ENCODE measurements at places on chromosomes 3 and 15.

- DNase-seq: no peak
Observed at GRCh38 chr3:160801386-160802118, 45.5 kb downstream of the PPM1L start.

GRCh38 chr15:96887730-96888129 lies 557.2 kb downstream of the NR2F2 start:
- DNase-seq: peak; percentile 58

DNA sequence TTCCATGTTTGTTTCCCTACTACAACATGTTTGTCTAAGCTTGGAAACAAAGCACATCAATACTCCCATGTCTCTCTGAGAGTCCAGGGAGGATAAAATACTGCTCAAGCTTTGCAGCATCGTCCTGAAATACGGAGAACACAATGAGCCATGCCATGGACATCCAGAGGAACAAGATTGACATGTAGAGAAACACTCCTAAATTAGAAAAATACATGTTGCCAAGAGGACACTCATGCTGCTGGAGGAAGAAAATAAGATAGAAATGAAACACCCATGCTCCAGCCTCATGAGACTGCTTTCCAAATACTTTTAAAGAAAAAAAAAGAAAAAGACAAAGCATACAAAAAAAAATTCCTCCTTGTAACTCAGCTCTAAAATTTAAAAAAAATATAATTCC lies 387.0 kb downstream of the ERC2 start:
- DNase-seq: no peak

DNA sequence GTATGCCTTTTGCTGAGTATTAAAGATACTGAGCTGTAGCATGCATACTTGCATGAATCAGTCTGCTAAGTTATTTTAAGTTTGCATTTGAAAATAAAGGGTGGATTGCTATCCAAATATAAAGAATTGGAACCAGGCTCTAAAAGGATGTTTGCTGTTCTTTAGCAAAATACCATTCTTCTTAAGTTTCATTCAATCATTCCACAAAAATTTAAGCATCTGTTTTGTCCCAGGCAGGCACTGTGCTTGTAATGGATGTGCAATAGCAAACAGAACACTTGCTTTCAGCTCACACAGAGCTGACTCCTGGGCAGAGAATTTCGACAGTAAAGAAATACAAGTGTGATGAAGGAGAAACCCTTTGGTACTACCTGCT lies 151.1 kb downstream of the PGPEP1L start:
- DNase-seq: no peak

DNA sequence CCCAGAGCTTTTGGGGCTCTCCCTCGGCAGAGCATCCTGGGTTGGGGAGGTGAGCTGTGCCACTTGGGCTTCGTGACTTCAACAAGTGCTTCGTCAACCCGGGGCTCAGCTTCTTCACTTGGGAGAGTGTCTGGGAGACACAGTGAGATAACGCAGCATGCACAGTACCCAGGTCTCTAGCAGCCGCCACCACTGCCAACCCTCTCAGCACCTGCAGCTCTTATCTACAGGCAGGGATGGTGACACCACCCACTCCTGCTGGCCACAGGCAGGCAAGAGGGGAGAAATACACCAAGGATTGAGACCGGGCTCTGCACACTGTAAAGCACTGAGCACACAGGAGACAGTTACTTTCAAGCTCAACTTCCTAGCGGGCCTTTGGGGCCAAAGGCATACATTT lies 11.6 kb downstream of the TKT start:
- no peak for DNase-seq

- DNase-seq: peak; percentile 18
Observed at GRCh38 chr3:147189016-147189415, 217.3 kb downstream of the ZIC4 start.

DNA sequence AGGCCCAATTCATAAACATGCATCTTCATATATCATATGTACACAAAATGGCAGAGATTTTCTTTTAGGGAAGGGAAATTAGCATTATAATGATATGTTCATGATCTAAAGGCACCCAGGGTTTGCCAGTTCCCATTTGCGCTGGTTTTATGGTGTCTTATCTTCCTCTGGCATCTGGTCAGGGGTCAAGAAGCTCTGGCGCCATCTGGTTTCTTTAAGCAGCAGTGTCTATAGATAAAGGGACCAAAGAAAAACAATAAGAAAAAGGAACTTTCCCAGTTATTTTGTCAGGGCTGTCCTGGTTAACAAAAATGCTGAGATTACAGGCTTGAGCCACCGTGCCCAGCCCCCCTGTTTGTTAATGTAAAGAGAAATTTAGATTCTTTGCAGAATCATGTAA lies 3.3 kb upstream of the DCP1A start:
- DNase-seq: peak; percentile 50

DNA sequence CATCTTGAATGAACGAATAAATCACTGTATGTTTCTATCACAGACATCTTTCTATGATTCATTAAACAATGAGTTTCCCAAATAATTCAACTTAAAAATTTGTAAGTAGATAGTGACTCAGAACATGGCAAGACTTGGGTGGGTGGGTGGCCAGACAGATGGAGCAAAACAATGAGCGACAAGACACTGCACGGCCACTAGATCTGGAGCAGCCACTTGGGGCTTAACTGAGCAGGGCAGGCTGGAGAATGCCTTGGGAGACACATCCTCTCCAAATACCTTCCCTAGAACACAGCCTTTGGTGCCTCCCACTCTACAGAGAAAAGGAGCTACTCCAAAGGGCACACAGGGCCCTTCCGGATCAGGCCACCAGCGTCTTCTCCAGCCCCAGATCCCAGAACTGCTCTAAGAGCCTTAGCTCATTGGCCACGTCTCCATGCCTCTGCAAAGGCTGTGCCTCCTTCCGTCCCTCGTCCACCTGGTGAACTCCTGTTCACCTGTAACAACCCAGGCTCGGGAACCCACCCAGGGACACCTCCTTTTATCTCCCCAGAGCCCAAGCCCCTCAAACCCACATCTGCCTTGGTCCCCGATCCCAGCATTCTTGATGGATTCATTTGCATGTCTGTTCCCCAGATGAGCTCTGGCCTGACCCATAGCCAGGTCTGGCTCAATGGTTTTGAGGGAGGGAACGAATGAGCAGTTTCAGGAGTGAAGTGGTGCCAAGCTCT lies 134.9 kb upstream of the IQSEC1 start:
- DNase-seq: no peak

- no peak for DNase-seq
Observed at GRCh38 chr15:96306321-96306720, 24.2 kb upstream of the NR2F2 start.

DNA sequence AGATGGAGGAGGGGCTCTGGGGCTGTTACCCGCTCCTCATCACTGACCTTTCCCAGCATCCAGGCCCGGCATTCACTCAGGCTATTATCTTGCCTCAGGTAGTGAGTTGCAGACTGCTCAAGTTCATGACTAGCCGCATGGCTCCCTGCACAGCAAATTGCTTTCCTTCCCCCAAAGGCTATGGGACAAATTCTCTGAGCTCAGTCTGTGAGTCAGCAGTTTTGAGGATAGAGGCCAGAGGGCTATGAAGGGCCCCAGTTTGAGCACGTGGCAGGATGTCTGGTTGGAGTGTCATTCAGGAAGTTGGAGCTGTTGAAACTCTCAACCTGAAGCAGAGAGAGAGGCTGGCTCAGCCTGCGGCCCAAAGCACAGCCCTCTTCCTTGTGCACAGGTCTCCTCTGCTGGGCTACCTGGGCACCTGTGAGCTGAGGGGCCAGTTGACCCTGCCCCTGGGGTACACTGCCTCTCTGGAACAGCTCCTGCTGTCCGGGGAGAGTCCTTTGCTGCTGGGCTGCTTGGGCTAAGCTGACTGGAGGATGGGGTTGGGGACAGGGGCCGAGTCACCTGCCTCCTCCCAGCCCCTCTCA lies 7.9 kb downstream of the FAH start:
- DNase-seq: peak; percentile 19

GRCh38 chr3:158961911-158962310 lies 160.1 kb downstream of the MFSD1 start:
- no peak for DNase-seq

GRCh38 chr15:97995881-97996603 lies 35.5 kb downstream of the ARRDC4 start:
- no peak for DNase-seq

DNA sequence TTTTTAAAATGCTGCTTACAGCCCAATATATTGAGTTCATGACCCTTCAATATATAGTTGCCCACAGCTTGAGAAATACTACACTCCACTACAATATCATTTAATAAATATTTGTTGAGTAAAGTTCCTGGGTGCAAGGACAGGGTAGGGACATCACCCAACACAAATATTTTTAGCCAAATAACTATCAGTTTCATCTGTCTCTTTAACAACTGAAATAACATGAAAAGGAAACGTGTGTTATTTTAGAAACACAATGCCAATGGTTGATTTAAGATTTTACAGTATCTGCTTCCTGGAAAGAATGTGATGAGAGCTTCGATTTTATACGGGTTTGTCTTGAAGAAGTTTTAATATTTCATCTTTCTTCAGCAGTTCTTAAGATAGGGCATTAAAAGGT lies 67.7 kb upstream of the CDV3 start:
- DNase-seq: no peak

DNA sequence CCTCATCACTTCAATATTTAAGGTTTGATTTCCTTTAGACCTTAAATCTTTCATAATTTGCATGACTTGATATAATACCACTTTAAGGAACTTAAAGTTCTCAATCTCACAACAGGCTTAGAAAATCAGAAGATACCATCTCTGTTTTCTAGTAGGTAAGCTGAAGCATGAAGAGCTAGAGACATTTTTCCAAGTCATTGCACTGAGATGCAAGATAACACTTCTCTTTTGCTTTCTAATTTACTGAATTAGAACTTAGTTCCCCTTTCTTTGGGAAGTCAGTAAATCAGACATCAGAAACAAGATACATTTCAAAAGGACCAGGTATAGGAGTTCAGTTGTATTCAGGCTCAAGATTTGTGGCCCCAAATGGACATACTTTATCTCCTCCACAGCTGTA lies 79.7 kb downstream of the DZIP3 start:
- DNase-seq: no peak

GRCh38 chr15:74816624-74817369 lies 4.2 kb downstream of the LMAN1L start:
- no peak for DNase-seq

DNA sequence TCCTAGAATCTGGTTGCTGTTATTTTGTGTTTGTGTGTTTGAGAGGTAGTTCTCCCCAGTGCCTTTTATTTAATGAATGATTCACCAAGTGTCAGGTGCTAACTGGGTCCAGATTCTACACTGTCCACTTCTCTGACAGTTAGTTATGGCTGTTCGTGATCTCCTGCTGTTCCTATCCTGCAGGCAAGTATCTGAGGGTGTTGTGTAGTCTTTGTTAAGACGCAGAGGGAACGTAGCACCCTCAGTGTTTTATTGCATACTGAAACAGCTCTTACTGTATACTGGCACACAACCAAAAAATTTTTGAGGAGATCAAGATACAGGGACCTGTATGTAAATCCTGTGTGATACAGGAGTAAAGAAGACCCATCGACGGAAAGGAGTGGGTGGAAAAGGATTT lies 1271.3 kb downstream of the ROBO1 start:
- no peak for DNase-seq

- DNase-seq: no peak
Observed at GRCh38 chr15:62509395-62509958, 344.4 kb upstream of the C2CD4B start.

- no peak for DNase-seq
Observed at GRCh38 chr15:93347986-93348385, 259.0 kb upstream of the RGMA start.

DNA sequence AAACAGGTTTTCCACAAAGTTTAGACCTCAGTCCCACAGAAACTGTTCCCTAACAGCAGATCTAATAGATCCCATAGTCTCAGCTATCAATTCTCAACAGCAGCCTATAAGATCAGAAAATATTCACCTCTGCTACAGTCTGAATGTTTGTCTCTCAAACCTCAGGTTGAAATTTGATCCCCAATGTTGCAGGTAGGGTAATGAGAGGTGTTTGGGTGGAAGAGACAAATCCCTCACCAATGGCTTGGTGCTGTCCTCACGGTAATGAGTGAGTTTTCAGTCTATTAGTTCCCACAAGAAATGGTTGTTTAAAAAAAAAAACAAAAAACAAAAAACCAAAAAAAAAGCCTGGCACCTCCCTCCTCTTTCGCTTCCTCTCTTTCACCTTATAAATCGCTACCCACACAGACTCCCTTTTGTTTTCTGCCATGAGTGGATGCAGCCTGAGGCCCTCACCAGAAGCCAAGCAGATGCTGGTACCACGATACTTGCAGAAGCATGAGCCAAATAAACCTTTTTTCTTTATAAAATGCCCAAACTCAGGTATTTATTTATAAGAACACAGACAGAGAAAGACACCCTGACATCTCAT lies 14.2 kb downstream of the ZNF280D start:
- no peak for DNase-seq

DNA sequence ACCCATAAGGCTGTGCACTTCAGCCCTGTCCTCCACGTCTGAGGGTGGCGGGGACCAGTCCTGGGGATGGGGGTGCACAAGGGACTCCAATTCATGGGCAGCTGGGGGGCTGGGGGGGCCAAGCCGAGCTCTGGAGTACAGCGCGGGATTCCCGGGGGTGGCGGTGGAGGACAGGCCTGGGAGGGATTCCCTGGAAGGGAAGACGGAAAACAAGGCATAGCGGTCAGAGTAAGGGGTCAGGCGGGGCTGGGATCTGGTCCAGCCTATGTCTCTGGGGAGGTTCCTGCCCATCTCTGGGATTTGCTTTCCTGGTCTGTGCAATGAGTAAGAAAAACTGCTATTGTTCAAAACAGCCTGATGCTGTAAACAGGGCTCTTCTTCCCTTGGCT lies 8.1 kb upstream of the IGDCC3 start:
- peak; percentile 47 for DNase-seq

- DNase-seq: no peak
Observed at GRCh38 chr15:60353245-60353920, 44.4 kb downstream of the ANXA2 start.

- DNase-seq: no peak
Observed at GRCh38 chr3:159257954-159258353, 456.1 kb downstream of the MFSD1 start.

- DNase-seq: no peak
Observed at GRCh38 chr15:34483644-34484043, 46.0 kb upstream of the GOLGA8A start.
